ENCODE measurements at places on chromosomes 5 and 9.

GRCh38 chr5:133785182-133785581 lies 172.8 kb upstream of the FSTL4 start:
- no peak for DNase-seq

- DNase-seq, result no peak
Measured at GRCh38 chr5:92899611-92900010, 681.4 kb downstream of the NR2F1-AS1 start.

DNA sequence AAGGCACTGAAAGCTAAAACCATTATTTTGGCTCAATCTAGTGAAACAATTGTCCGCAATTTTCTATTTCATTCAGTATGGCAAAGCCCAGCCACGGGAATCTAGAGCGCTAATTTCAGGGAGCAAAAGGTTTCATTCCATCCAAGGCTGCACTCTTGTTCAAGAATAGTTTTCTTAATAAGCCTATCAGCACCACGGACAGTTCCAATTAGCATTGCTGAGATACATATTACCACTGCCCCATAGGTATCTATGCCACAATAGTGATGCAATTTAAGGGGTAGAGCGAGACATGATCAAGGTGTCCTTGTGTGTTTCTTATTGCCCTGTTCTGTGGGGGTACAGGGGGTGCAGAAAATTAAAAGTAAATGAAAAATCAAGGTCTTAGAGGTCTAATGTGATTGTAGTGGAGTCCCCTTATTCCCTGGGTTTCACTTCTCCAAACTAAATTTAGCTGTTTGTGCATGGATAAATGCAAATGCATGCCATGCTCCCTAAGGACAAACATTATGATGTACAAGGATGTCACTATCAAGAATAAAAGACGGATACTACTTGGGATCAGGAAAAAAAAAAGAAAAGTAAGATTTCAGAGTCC lies 45.5 kb downstream of the SPOCK1 start:
- no peak for DNase-seq

GRCh38 chr5:88925692-88926490 lies 42.9 kb upstream of the MEF2C start:
- no peak for DNase-seq

- no peak for DNase-seq
Measured at GRCh38 chr9:3517377-3518048, 8.3 kb downstream of the RFX3 start.

GRCh38 chr5:74916831-74917710 lies 50.9 kb upstream of the FAM169A start:
- DNase-seq, result no peak

DNA sequence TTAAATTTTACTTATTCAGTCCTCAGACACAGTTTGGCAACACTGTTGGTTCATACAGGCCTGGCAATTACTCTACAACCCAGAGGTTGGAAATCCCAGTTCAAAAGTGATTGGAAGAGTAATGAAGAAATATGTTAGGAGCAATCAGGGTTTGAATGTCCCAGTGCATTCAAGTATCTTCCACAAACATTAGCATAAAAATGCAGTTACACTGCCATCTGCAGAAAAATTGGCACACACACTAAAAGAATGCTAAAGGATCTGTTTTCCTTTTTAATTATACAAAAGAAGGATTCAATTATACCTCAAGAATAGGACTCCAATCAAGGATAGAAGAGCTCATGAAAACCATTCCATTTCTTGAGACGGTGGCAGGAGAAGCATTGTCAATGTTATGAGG lies 130.2 kb downstream of the DNAH5 start:
- no peak for DNase-seq

DNA sequence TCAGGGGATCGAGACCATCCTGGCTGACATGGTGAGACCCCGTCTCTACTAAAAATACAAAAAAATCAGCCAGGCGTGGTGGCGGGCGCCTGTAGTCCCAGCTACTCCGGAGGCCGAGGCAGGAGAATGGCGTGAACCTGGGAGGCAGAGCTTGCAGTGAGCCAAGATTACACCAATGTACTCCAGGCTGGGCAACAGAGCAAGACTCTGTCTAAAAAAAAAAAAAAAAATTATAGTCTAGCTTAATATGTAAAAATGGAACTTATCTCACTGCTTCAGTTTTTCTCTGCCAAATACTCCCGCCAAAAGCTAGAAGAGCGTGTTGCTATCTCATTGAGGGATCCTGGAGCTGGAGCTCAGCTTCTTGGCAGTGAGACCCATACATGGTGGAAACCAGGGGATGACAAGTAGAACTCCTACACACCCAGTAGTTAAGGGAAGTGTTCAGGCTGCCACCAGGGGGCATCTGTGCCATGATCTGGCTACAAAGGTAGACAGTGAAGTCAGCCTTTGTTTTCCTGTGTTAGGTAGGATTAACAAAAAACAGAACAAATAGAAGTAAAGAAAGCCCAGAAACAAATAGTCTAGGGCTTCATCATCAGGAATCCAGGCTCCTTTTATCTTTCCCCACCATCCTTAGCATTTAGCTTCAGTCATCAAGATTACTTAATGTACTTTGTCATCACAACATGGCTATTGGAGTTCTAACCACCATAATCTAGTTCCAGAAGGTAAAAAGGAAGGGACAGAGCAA lies 33.6 kb upstream of the GLIPR2 start:
- DNase-seq, result peak; percentile 53

DNA sequence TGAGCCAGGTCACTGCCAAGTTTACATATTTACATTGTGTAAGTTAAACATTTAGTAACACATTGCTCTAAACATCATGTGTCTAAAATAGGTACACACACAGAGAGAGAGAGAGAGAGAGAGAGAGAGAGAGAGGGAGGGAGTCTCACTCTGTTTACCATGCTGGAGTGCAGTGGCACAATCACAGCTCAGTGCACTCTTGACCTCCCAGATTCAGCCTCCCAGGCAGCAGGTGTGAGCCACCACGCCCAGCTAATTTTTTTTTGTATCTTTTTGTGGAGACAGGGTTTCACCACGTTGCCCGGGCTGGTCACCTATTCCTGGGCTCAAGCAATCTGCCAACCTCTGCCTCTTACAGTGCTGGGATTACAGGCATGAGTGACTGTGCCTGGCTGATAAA lies 1045.3 kb downstream of the TLE1 start:
- DNase-seq, result no peak

- no peak for DNase-seq
Measured at GRCh38 chr5:31759925-31760324, 121.0 kb downstream of the PDZD2 start.

GRCh38 chr5:79736528-79737514 lies 47.2 kb downstream of the CMYA5 start:
- DNase-seq, result no peak

GRCh38 chr5:181063514-181063913 lies 23.4 kb downstream of the BTNL9 start:
- no peak for DNase-seq

All from NCI-H1105 (cell line).